Brain microvascular endothelial cell (primary cell): ENCODE measurements at places on chromosomes 4 and X.

GRCh38 chr4:139077567-139078355 lies 62.2 kb downstream of the NOCT start:
- DNase-seq = no peak

GRCh38 chr4:143021384-143021783 lies 163.3 kb upstream of the USP38 start:
- DNase-seq = no peak

DNA sequence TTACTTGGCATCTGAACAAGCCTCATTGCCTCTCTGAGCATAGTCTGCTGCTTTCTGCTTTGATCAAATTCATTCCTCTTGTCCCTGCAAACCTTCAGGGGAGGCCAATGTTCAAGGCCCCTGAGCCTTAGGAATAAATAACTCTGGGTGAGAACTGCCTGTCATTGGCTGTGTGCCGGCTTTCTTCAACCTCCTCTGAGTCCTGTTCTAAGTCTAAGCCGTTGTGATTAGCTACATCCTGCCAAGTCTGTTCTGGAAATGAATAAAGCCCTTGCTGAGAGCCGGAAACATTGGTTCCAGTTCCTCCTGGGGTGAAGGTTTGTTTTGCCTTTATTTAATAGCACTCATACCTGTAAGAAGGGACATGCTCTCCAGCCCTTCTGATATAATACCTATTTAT lies 13.8 kb downstream of the RNF4 start:
- DNase-seq = peak; percentile 32

DNA sequence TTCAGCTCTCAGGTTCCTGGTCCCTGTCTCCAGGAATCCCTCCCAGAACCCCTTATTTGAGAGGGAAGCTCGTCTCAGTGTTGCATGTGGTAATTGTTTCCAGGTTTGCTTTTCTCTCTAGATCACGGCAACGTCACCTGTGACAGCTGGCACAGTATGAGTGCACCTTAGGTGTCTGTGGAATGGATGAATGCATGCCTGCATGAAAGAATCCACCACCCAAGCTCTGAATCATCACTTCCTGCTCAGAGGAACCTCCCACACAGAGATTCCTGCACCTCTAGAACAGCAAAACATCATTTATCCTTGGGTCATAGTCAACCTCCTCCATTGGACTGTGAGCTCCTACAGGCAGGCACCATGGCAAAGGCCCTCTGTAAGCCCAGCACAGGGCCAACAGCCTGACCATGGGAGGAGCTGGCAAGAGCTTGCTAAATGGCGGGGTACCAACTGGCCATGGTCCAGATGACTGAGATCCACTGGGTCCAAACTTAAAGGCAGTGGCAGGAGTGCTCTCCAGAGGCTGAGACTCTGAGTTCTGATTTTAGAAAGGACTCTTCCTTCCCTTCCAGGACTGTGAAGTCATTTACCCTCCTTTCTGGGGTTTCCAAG lies 116.2 kb downstream of the SLC2A9 start:
- DNase-seq = no peak

GRCh38 chrX:118550792-118551191 lies 55.2 kb downstream of the DOCK11 start:
- no peak for DNase-seq

- DNase-seq = no peak
These were observed 96.2 kb downstream of the PJA1 start for GRCh38 chrX:69069086-69069445.
